ENCODE measurements at places on chromosomes 6 and 20. TPM values are rescaled to one million over a fixed set of nuclear protein-coding genes. Genes with fewer than 3 reads are reported as not detected.

The GSTA3 gene
- not detected for total RNA-seq

GRCh38 chr20:51054233-51054632, 31.3 kb upstream of the KCNG1 start:
- DNase-seq: no peak

The XRN2 gene
- 90.2 TPM for total RNA-seq

- no peak for DNase-seq
These were observed 18.2 kb upstream of the KIAA1755 start for GRCh38 chr20:38278763-38279162.

- no peak for DNase-seq
These were observed 83.0 kb downstream of the ZHX3 start for GRCh38 chr20:41234546-41234945.

The MUC22 gene
- not detected for total RNA-seq

GRCh38 chr6:1136827-1137226, 175.1 kb upstream of the FOXQ1 start:
- DNase-seq: no peak

All from fibroblast of villous mesenchyme (primary cell).